ENCODE measurements at places on chromosomes 6 and 20.

- DNase-seq, result no peak
Observed at GRCh38 chr20:35866418-35867202, 87.7 kb downstream of the SCAND1 start.

GRCh38 chr6:79441192-79441591, 96.0 kb downstream of the LCA5 start:
- no peak for DNase-seq

DNA sequence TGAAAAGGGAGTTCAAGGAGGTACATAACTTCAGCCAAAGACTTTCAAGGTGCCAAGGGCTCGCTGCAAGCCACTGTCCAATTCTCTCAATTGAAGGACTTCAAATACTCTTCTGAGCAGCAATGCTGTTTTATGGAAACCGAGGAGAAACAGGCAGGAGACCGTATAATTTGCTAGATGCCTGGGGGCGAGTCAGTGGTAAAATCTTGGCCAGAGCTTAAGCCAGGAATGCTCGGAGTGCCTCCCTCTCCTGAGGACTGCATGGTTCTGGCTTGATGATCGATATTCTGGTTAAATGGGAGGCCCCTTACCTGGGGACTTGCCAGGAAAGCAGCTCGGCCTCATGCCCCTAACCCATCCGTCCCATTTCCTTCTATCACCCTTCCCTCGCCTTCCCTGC, 35.8 kb upstream of the NOP56 start:
- no peak for DNase-seq

DNA sequence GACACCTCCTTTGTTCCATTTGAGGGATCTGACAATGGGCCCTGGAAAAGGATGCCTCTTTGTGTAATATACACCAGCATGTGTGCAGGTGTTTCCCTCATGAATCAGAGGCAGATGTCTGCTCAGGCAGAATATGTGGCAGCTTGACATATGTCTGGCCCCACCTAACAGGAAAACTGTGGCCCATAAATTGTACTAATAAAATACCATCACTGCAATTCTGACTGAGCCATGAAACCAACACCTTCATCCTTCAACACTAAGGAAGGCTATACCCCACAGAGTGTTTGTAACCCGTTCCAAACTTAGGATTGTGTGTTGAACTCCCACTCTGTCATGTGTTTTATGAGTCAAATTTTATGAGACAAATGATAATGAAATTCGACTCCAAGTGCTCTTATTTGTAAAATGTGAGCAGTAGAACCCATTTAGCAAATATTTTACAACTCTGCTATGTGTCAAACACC, 22.7 kb downstream of the LAMA4 start:
- DNase-seq, result no peak

DNA sequence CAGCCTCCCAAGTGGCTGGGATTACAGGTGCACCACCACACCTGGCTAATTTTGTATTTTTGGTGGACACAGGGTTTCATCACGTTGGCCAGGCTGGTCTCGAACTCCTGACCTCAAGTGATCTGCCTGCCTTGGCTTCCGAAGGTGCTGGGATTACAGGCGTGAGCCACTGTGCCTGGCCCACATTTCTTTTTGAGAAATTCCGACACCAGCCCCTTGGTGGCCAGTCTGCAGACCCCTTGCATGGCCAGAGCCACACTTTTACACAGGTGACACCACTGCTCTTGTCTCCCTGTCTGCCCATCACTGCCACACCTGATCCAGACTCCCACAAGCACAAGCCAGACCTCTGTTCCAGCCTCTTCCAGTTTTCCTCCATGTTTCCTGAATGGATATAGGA, 33.0 kb downstream of the SRSF3 start:
- no peak for DNase-seq

GRCh38 chr20:25054995-25055629, 2.8 kb downstream of the ACSS1 start:
- no peak for DNase-seq

GRCh38 chr20:10476319-10476724, 41.2 kb downstream of the SLX4IP start:
- no peak for DNase-seq

GRCh38 chr20:5044075-5044620, 42.8 kb upstream of the SLC23A2 start:
- no peak for DNase-seq

Data from amygdala (tissue), 56 donors.